ENCODE measurements at places on chromosomes 2 and 18.

DNA sequence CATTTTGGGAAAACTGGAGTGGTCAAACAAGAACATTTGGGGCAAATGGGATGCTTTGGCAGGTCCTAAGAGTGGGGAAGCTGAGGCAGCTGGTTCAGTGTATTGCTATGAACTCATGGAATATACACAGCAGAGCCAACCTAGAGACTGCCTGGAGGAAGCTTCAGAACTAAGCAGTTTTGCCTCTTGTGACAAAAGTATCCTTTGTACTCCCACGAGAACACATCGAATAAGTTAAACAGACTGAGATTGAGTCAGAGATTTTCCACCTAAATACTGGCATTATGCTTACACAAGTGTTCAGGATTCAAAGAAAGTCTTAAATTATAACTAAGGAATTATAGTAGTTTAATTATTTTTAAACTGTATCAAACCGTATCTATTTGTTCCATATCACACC lies 5.2 kb upstream of the ARMC9 start:
- DNase-seq: no peak

- DNase-seq: no peak
These were observed 858.5 kb upstream of the PIK3C3 start for GRCh38 chr18:41096504-41096903.

DNA sequence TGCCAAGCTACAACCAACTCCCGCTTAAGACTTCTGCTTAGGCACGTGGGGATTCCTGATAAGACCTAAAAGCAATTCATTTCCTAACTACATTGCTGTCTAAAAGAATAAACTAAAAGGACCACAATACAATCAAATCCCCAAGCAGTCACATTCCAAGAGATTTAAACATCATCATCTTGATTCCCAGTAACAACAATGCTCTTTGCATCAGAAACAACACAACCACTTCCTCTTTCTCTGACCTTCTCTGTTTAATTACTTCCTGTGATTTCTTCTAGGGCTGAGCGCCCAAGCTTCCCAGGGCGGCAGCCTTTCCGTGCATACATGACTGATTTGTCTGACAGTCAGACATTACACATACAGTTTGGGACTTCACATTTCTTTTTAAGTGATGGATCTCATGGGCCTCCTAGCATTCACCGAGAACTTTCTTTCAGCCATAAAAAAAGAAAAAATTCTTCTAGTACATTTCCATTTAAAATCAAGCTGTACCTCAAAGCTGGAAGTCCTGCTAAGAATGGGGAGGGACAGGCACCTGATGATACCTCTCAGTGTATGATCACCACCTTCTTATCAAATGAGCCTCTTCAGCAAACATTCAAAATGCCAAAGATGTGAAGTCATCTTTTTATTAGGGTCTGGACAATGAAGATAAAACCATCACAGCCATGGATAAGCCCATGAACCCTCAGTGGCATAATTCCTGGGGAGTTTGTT lies 11.5 kb downstream of the SPRED2 start:
- peak; percentile 51 for DNase-seq

DNA sequence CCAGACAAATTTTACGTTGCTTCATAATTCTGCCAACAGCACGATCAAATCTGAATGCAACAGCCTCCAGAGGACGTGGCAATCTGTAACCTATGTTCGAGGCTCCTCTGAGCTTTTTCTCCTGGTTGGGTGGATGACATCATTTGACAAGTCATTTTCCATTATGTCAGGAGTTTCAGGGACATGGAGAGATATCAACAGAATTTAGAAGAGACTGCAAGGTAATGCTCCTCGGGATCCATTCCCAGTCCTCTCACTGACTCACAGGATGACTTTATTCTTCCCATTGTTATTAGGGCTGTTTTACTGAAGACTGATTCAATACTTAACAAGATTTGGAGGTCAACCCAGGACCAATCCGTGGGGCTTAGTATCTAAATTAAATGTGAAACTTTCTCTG lies 72.5 kb upstream of the RNF152 start:
- no peak for DNase-seq

GRCh38 chr2:206512999-206513398 lies 69.7 kb downstream of the ADAM23 start:
- no peak for DNase-seq

- DNase-seq: no peak
These were observed 308.5 kb upstream of the TFPI start for GRCh38 chr2:187862715-187863114.

- no peak for DNase-seq
These were observed 59.8 kb upstream of the LGALSL start for GRCh38 chr2:64394153-64394552.

GRCh38 chr2:63003351-63003750 lies 47.3 kb upstream of the OTX1 start:
- no peak for DNase-seq

DNA sequence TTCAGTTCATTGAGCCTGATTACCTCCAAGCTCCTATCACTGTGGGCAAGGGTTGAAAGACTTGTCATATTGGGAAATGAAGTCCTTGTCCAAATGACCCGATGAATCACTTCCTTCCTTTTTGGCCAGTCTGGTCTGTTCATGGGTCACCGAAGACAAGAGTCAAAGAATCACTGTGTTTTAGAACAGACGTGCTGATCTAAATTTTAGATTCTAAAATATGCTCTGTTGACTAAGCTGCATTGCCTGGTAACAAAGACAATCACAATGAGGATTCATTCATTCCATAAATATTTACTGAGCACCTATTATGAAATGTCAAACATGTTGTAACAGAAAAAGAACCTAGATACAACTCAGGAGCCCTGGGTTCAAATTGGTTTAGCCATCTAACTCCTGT lies 99.4 kb upstream of the RND3 start:
- no peak for DNase-seq

GRCh38 chr2:126890136-126890510 lies 8.6 kb upstream of the TEX51 start:
- no peak for DNase-seq

GRCh38 chr2:133977405-133977804 lies 276.5 kb upstream of the MGAT5 start:
- DNase-seq: no peak

- no peak for DNase-seq
These were observed 40.7 kb upstream of the RAB27B start for GRCh38 chr18:54787616-54788015.

GRCh38 chr2:86485103-86485502 lies 43.9 kb downstream of the KDM3A start:
- DNase-seq: no peak

DNA sequence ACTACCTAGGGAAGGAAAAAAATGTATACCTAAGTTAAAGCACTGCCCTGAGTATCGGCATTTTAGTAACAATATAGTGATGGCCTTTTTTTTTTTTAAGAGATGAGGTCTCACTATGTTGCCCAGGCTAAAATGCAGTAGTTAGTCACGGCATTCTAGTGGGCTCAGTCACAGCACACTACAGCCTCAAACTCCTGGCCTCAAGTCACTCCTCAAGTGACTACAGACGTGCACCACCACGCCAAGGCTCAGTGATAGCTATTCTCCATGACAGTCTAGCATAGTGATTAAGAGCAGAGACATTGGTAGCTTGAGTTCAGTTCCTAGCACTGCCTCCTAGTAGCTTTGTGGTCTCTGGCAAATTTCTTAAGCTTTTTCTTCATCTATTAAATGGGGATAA lies 27.6 kb downstream of the UBXN2A start:
- DNase-seq: no peak

DNA sequence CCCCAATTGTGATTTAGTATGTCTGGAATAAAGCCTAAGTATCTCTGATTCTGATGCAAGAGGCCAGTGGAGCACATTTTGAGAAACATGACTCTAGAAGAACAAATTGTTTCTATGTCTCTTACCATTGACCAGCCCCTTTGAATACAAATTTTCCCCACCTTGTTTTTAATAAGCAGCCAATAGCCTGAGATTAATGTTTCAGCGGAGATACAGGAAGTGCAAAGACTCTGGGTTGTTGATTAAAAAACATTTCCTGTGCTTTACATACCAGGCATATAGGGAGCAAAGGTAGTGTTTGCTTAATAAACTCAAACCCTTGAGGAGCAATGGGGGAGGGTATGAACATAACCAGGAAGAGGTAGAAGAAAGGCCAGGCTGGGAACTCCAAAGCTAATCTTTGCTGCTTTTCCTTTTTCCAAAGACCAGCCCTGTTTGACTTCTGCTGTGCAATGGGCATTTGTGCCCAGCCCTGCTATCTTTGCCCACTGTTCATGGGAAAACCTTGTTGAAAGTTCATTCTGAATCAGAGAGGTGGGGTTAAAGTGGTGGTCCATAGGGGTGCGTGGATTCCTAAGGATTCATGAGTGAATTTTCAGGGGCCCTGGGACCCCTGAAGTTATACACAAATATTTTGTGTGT lies 29.3 kb downstream of the UPP2 start:
- no peak for DNase-seq

DNA sequence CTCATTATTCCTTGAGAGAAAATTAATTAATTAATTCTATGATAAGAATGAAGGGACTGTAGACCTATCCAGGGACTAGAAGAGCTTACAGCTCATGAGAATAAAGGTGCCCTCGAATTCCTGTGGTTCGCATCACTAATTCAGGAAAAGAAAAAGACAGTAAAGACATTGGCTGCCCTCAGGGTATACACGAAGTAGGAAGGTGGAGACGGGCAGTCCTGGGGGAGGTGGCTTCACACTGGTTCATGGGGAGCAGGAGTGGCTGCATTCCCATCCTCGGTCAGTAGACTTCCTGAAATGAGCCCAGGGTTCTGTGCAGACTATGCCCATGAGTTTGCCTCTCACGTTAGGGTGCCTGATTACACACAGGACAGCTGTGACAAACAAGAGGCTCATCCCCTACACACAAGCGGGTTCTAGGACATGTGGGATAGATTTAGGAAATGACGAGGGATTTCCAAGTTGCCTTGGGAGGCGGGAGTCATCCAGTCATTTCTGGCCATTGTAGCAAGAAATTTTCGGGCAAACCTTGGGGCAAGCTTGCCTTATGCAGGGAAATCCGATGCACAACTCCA lies 282.2 kb downstream of the CYP26B1 start:
- DNase-seq: no peak

GRCh38 chr2:56784046-56784445 lies 600.3 kb downstream of the CCDC85A start:
- DNase-seq: no peak

- no peak for DNase-seq
These were observed 380.0 kb upstream of the ACVR2A start for GRCh38 chr2:147464737-147465357.

DNA sequence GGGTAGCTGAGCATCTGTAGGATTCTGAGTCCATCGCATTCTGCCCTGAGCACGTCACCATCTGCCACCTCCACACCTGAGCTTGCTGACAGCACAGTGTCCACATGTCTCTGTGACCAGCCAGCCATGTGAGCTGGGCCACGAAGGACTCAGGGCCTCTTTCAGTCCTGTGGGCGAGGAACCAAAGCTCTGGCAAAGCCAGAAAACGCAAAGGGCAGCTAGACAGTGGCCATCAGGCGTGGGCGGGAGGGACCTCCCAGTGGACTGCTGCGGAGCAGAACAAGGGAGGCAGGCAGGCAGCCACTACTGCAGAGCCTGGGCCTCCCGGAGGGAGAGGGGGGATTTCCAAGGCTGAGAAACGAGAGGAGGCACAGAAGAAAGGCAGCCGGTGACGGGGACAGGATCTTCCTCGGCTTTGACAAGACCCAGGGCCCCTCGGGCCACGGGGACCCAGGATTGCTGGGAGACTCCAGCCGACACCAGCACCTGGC lies 274.6 kb upstream of the SALL3 start:
- no peak for DNase-seq

DNA sequence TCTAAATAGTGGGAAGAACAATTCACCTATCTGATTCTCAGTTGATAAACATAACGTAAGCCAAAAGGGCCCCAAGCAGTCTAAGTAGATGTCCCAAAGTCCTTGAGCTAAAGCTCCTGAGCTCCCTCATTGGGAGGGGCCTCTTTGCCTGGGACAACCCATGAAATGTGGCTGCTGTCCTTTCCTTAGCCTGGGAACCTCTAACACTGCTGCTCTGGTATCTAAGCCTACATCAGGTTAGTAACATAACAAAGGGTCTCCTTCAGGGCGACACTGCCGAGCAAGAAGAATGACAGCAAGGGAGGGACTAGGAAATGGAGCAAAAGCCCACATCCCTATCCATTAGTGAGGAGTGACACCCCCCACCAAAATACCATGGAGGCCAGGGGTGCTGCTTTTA lies 98.3 kb downstream of the MAPRE2 start:
- DNase-seq: no peak

- DNase-seq: peak; percentile 23
These were observed 632 bp downstream of the AFTPH start for GRCh38 chr2:64524604-64525316.
